ENCODE measurements at places on chromosomes 12 and 14. TPM values are rescaled to one million over a fixed set of nuclear protein-coding genes. Genes with fewer than 3 reads are reported as not detected.

The HOXC11 gene
- total RNA-seq, result 0.11 TPM

The PRKAG1 gene
- total RNA-seq, result 44.7 TPM

The BHLHE41 gene
- 0.11 TPM for total RNA-seq

The CRACR2A gene
- 25.8 TPM for total RNA-seq

The CARMIL3 gene
- not detected for total RNA-seq

The CCDC175 gene
- total RNA-seq, result not detected

The MYH6 gene
- not detected for total RNA-seq

The MIP gene
- 0.26 TPM for total RNA-seq

The PPM1H gene
- 0.95 TPM for total RNA-seq

The KCNK10 gene
- total RNA-seq, result not detected

The EXOC3L4 gene
- total RNA-seq, result 0.09 TPM

The ADCY4 gene
- total RNA-seq, result 51.0 TPM

The KRT7 gene
- 9.5 TPM for total RNA-seq

The NRIP2 gene
- total RNA-seq, result not detected

The ABCC9 gene
- 0.11 TPM for total RNA-seq

The PTHLH gene
- not detected for total RNA-seq

The NR4A1 gene
- 6.2 TPM for total RNA-seq

The GLT1D1 gene
- total RNA-seq, result not detected

The SVOP gene
- total RNA-seq, result not detected

The SLC7A7 gene
- 5.3 TPM for total RNA-seq

The ERBB3 gene
- 0.33 TPM for total RNA-seq

The RPS26 gene
- 138 TPM for total RNA-seq

Measured in dermis lymphatic vessel endothelial cell (primary cell).